ENCODE measurements at places on chromosomes 2 and 18.
A peak's percentile ranks its signal among the peaks of the same experiment; 100 is the strongest.

DNA sequence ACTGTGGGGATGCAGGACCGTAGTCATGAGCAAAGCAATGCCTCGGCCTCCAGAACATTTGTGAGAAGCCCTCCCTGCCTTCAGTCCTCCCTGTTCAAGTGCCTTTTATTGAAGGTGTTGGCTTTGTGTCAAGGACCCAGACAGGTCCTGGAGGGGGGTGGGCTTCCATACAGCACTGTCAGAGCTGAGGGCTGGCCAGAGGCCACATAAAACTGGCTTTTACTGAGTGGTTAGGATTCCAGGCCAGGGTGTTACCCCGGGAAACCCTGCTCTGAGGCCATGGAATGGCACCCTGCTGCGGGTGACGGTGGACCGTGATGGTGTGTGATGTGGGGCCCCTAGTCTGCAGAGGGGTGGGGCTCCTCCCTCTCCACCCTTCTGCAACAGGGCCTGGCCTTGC, 41.6 kb downstream of the TOGARAM2 start:
- DNase-seq, result no peak

DNA sequence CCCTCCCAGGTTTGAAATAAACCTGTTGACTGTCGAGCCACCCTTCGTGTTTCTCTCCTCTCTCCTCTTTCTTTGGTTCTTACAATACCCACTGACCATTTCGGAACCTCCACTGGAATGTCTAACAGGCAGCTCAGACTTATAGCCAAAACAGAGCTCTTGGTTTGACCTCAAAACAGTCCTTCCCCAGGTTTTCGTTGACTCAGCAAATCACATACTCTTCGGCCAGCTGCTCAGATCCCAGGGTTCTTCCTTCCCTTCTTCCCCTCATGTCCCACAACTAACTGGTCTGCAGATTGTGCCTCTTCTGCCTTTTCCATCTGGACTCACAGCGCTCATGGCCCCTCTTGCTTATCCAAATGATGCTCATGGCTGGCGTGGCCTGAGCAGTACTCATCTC, 4.7 kb downstream of the ARMC9 start:
- no peak for DNase-seq

DNA sequence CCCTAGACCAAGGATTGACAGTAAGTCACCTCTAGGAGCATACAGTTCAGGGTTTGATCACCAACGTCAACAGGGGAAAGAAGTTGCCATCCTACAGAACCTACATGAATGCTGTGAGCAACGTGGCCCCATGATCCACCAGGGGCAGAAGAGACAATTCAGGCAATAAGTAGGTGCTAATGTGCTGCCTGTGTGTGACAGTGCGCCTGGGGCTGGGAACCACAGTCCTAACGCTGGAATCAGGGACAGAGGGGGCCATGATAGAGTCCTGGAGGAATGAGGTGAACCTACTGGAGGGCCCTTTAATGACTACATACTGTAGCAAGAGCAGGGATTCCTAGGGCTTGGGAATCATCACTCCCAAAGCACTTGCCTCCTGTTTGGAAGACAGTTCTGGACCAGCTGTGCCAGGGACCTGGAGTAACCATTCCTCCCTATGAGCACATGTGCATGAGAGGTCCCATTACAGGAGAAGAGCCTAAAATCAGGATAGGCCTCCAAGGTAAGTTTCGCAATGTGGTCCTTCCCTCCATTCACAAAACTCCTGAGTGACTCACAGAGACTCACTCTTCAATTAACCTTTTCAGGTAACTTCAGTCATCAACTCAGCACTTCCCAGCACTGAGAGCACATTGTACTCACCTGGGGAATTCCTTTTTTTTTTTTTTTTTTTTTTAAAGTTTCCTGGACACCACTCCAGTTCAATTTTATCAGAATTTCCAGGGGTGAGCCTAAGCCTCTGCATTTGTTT, 214.0 kb downstream of the TMEM163 start:
- DNase-seq, result no peak

- DNase-seq, result peak; percentile 1
Measured at GRCh38 chr18:33201509-33201926, 239.0 kb downstream of the CCDC178 start.

GRCh38 chr2:233033672-233034071, 1.2 kb downstream of the NEU2 start:
- no peak for DNase-seq

GRCh38 chr2:221060376-221060775, 511.7 kb downstream of the EPHA4 start:
- no peak for DNase-seq

DNA sequence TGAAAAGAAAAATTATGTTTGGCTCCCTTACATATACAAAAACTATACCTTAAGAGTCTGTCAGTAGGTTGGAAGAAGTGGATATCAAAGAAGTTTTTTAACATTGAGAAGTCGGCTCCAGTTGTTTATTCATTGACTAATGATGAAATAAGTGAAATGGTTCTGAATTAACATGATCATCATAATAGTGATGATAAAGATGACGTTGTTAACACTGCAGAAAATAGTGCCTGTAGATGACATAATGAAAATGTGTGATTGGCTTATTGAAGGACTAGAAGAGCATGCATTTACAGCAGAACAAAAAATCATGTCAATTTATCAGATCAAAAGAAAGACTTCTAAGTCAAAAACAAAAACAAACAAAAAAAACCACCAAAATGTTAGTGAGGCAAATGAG, 1125.4 kb upstream of the NXPH2 start:
- DNase-seq, result no peak
